ENCODE measurements at places on chromosomes 2 and 18. TPM values are rescaled to one million over a fixed set of nuclear protein-coding genes. Genes with fewer than 3 reads are reported as not detected.

- H3K27me3 ChIP-seq, result no peaks in the 10 kb centered on the region
- H3K27ac ChIP-seq, result no peak overlapping the region
- no peak overlapping the region for H3K4me3 ChIP-seq
- H3K4me1 ChIP-seq, result peaks cover 42% of the 10 kb centered on the region
These were observed 95.7 kb downstream of the TEX51 start for GRCh38 chr2:126994340-126994777.

Gene ABCA12
- total RNA-seq, result not detected

Gene ARHGAP15
- 17.9 TPM for total RNA-seq

Gene ASXL3
- 1.3 TPM for total RNA-seq

Gene KIAA2012
- total RNA-seq, result 0.50 TPM

- DNase-seq, result no peak
- no peaks in the 10 kb centered on the region for H3K27me3 ChIP-seq
- no peaks in the 10 kb centered on the region for H3K4me1 ChIP-seq
These were observed 13.3 kb upstream of the POLE4 start for GRCh38 chr2:74944987-74945787.

Gene UNC80
- under 0.01 TPM for total RNA-seq

- H3K36me3 ChIP-seq, result no peaks in the 10 kb centered on the region
- H3K27me3 ChIP-seq, result no peaks in the 10 kb centered on the region
- no peak for DNase-seq
- no peaks in the 10 kb centered on the region for H3K4me1 ChIP-seq
These were observed 56.8 kb downstream of the CCNT2 start for GRCh38 chr2:134975281-134976009.

DNA sequence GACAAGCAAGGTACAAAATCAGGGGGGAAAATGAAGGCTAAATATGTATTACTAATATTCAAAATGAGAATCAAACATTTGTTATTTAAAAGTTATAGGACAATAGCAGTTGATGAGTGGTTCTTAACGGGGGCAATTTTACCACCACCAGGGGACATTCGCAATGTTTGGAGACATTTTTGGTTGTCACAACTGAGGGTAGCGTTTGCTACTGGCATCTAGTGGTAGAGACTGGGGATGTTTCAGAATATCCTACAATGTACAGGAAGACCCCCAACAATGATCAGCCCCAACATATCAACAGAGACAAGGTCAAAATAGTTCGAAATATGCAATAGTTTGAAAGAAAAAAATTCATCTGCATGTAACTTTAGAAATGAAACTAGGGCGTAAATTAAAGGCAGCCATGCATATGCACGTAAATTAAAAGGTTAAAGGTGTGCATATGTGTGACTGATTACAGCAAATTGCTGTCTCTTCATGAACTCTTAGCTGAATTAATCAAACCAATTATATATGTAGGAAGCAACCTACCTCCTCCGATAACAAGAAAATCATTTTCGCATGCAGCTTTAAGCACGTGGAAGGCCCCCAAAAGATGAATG is 61.2 kb upstream of the CUL3 start:
- no peaks in the 10 kb centered on the region for H3K36me3 ChIP-seq
- no peak overlapping the region for H3K4me3 ChIP-seq
- DNase-seq, result no peak
- H3K4me1 ChIP-seq, result no peaks in the 10 kb centered on the region

DNA sequence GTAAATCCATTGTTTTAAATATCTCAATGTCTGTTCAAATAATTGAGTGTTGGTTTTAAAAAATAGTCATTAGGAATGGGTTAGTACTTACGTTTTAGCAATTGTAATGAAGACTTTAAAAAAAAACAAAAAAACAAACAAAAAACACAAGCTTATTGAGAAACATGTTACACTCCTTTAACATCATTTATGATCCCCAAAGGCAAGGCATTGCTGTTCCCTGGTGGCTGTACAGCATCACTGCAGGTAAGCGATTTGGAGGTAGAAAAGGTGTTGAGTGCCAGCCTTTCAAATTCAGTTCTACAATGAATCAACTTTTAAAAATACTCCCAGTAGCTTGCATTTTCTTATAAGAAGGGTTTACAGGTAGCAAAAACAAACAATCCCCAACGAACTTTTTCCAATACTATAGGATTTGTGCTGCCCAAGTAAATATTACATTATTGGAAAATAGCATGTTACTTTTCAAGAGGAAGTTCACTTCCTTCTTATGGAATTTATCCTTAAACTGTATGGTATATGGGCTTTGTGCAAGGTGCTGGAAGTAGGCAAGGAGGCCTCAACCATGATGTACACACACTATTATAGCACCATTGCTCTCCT is 27.5 kb downstream of the CNRIP1 start:
- no peak overlapping the region for H3K27ac ChIP-seq
- H3K27me3 ChIP-seq, result no peaks in the 10 kb centered on the region
- DNase-seq, result no peak
- H3K4me1 ChIP-seq, result no peaks in the 10 kb centered on the region
- H3K36me3 ChIP-seq, result no peaks in the 10 kb centered on the region

- H3K4me1 ChIP-seq, result no peaks in the 10 kb centered on the region
- no peaks in the 10 kb centered on the region for H3K27me3 ChIP-seq
- DNase-seq, result no peak
- no peak overlapping the region for H3K4me3 ChIP-seq
- no peak overlapping the region for H3K27ac ChIP-seq
These were observed 91.4 kb downstream of the COL6A3 start for GRCh38 chr2:237322564-237322963.

DNA sequence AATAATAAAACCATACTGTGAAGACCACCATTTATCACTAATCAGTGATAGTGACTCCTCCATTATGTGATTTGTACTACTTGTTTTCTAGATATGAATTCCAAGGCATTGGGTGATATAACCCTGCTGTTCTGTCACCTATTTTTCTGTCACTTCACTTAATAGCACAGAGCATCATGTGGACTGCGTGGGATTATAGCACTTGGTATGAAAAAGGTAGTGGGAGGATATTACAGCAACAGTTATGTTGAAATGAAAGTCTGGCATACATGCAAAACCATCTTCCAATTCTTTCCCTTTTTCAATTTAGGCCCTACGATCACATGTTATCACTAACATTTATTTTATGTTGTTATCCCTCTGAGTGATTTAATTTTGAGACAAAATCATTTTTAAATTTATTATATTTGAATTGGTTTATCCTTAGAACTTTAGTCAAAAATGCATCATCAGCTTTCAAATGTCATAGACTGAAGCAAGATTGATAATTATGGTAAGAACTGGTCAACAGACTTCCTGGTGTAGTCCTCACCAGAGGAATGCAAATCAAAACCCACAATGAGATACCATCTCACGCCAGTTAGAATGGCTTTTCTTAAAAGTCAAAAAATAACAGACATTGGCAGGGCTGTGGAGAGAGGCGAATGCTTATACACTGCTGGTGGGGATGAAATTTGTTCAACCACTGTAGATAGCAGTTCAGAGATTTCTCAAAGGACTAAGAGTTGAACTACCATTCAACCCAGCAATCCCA is 242.6 kb downstream of the IKZF2 start:
- H3K27me3 ChIP-seq, result no peaks in the 10 kb centered on the region
- DNase-seq, result no peak
- H3K27ac ChIP-seq, result no peak overlapping the region
- H3K36me3 ChIP-seq, result no peaks in the 10 kb centered on the region
- no peaks in the 10 kb centered on the region for H3K4me1 ChIP-seq

- no peak overlapping the region for H3K27ac ChIP-seq
- peaks cover 25% of the 10 kb centered on the region for H3K36me3 ChIP-seq
- no peaks in the 10 kb centered on the region for H3K27me3 ChIP-seq
- DNase-seq, result no peak
- H3K4me3 ChIP-seq, result no peak overlapping the region
These were observed 7.5 kb downstream of the TMEM214 start for GRCh38 chr2:27040282-27040681.

- H3K36me3 ChIP-seq, result no peaks in the 10 kb centered on the region
- no peak for DNase-seq
- H3K27ac ChIP-seq, result no peak overlapping the region
- H3K4me1 ChIP-seq, result no peaks in the 10 kb centered on the region
- no peak overlapping the region for H3K4me3 ChIP-seq
- no peaks in the 10 kb centered on the region for H3K27me3 ChIP-seq
These were observed 467.9 kb downstream of the MBD2 start for GRCh38 chr18:53756610-53756972.

DNA sequence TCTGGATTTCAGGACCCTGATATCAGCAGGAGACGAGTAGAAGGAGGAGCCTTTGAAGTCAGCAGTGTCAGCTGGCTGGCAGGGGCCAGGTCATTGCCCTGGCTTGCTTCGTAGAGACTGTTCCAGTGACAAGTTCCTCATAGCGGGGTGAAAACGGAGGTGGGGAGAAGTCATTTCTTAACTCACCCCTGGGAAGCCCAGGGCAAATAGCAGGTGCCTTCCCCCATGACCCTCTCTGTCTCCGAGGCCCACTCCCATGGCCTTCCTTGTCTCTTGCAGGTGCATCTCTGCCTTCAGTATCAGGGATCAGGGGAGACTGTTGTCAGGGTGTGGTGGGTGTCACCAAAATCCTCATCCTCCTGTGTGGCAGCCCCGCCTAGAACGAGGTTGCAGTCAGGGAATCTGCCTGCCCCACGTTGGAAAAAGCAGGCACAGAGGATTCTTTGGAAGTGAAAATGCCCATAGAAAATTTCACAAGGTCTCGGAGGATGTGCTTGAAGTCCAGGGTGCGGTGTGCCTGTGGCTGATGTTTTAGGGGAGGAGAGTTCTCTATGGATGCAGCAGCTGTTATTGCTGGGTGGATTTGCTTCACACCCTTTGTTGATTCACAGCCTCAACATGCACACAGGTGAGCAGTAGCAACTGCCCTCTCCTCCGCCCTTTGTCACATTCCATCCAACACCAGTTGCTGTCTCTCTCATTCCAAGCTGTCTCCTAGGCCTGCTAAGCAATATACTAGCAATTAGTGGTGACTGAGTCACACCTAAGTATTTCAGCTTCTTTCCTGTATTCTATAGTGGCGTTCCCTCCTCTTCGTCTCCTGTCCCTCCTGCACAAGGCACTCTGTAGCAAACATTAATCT is 142.6 kb upstream of the FHL2 start:
- no peaks in the 10 kb centered on the region for H3K36me3 ChIP-seq
- peak; percentile 23 for DNase-seq
- no peak overlapping the region for H3K4me3 ChIP-seq
- H3K4me1 ChIP-seq, result peaks cover 2% of the 10 kb centered on the region
- H3K27ac ChIP-seq, result no peak overlapping the region

DNA sequence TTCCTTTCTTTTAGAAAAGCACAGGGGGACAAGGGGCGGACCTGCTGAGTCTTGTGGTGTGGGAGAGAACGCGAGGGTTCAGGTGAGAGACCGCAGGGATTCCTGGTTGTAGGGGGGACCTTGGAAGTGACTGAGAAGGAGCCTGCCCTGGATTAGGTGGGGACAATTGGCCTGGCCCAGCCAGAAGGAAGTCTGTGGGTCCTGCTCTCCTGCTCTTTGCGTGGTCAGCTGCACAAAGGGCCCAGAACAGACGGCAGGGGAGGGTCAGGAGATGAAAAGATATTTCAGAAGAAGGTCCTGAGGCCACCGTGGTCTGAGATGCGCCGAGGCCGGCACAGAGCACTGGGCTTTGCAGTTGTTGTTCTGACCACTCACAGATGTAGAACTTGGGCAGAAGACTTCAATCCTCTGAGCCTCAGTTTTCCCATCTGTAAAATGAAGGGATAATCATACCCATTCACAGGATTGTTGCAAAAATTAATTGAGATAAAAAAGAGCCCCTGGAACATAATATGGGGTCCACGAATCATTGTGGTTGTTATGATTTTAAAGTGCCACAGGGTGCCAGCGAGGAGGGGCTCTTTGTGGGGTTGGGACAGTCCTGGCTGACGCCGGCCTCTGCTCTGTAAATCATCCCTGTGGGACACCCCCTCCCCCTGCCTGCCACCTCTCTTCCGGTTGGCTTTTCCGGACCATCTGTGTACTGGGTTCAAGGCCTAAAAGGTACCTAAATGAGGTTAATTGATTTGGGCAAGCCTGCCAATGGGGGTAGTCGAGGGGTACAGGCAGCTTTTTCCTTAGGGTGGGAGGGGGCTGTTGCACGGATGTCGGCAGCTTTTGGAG is 1.8 kb downstream of the LPIN1 start:
- H3K36me3 ChIP-seq, result no peaks in the 10 kb centered on the region
- peak overlapping the region; percentile 92 for H3K4me3 ChIP-seq
- no peak for DNase-seq
- H3K27ac ChIP-seq, result peak overlapping the region; percentile 78
- no peaks in the 10 kb centered on the region for H3K27me3 ChIP-seq
- peaks cover 18% of the 10 kb centered on the region for H3K4me1 ChIP-seq

DNA sequence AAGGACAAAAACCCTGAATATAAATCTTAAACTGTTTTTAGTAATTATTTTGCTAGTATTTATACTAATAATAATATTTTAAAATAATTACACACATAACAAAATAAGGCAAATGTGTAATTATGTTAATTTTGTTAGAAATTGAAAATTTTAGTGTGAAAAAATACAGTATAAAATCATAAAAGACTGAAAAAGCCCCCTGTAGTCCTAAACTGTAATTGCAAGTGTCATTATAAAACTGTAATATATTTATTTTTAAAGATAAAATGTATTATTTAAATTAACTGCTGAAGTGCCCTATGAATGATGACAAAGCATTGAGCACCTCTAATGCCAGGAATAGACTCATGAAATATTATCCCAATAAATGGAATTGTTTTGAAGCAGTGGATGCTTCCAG is 1117.7 kb downstream of the CBLN2 start:
- H3K27ac ChIP-seq, result no peak overlapping the region
- no peaks in the 10 kb centered on the region for H3K36me3 ChIP-seq
- H3K27me3 ChIP-seq, result no peaks in the 10 kb centered on the region
- no peak overlapping the region for H3K4me3 ChIP-seq

Gene CD207
- not detected for total RNA-seq

Gene BOD1L2
- not detected for total RNA-seq

- no peaks in the 10 kb centered on the region for H3K36me3 ChIP-seq
- H3K4me3 ChIP-seq, result no peak overlapping the region
- no peak overlapping the region for H3K27ac ChIP-seq
- H3K4me1 ChIP-seq, result no peaks in the 10 kb centered on the region
- no peak for DNase-seq
These were observed 84.8 kb upstream of the CRIM1 start for GRCh38 chr2:36270758-36271157.

Gene UGT1A6
- not detected for total RNA-seq

Gene CRACDL
- total RNA-seq, result 0.42 TPM

DNA sequence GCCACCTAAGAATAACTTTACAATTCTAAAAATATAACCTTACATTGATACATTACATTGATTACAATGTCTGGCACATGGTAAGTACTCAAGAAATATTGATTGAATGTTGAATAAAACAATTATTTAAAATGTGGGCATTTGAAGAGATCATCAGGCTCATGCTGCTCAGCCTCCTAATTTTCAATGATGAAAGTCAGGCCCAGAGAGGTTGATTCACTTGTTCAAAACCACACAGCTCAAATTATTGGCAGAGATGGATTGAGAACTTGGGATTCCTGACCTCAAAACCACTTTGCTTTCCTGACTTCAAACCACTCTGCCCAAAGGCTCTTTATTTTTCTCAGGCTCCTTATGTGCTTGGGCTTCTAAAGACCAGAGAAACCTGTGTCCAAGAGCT is 34.7 kb downstream of the ANKRD29 start:
- no peak overlapping the region for H3K27ac ChIP-seq
- H3K4me3 ChIP-seq, result no peak overlapping the region
- no peaks in the 10 kb centered on the region for H3K27me3 ChIP-seq
- no peaks in the 10 kb centered on the region for H3K36me3 ChIP-seq
- DNase-seq, result no peak

Gene HOXD1
- total RNA-seq, result not detected

Gene GALR1
- total RNA-seq, result not detected

Gene PPP1R7
- total RNA-seq, result 30.0 TPM

Measured in liver (tissue), 10 donors.